Ovary (tissue), 10 donors: ENCODE measurements at places on chromosomes 6 and 20.

GRCh38 chr20:62603907-62604785 is 38.2 kb upstream of the SLCO4A1 start:
- DNase-seq, result no peak

DNA sequence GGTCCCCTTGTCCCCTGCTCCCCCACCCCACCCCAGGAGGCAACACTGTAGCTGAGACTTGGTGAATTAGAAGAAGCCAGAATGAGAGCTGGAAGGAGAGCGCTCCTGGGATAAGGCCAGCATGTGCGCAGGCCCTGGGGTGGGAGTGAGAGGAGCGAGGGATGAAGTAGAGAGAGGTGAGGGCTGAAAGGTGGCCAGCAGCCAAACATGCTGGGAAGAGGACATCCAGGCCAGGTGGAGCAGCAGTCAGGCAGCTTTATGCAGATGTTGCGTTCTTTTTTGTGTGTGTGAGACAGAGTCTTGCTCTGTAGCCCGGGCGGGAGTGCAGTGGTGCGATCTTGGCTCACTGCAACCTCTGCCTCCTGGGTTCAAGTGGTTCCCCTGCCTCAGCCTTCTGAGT is 2.2 kb upstream of the BPIFB1 start:
- DNase-seq, result no peak

GRCh38 chr20:316316-317068 is 8.9 kb upstream of the SOX12 start:
- DNase-seq, result no peak

DNA sequence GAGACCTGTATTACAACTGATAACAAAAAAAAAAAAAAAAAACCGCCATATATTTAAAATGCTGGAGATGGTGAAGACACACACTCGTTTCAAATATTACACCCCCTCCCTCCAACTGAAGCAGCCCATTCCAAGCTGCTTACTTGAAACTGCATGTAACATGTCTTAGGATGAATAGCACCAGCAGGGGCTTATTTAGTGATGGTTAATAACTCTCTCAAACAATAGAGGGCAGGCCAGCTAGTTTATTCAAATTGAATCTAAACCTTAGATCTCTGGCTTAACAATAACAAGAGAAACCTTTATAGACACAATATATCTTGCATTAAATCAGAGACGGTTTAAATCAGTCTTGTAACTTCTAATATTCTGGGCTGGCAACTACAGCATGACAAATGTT is 9.3 kb upstream of the JPH2 start:
- no peak for DNase-seq

DNA sequence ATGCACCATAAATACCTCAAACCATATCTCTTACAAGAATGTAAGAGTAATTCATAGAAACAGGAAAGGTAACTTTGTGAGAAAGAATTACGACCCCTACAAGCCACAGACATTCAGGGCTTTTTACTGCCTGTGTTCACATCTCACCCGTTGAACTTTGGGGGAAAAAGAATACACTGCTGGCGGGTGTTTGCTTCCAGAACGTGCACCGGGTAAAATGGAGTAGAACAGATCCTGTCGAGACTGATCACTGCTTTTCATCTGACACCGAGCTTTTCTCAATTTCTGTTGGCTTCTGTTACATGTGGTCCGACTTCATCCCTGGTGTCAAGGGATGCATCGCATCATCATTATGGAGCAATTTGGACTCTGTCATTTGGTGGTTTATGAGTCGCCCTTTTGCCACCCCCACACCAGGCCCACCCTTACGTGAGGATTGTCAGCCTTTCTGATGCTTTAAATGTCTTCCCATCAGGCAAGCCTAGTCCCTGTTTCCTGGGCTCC is 219.2 kb upstream of the ZFP64 start:
- DNase-seq, result no peak

GRCh38 chr6:108170332-108171290 is 4.8 kb downstream of the NR2E1 start:
- no peak for DNase-seq

- no peak for DNase-seq
These were observed 359.3 kb downstream of the TAF4 start for GRCh38 chr20:61706259-61706961.

DNA sequence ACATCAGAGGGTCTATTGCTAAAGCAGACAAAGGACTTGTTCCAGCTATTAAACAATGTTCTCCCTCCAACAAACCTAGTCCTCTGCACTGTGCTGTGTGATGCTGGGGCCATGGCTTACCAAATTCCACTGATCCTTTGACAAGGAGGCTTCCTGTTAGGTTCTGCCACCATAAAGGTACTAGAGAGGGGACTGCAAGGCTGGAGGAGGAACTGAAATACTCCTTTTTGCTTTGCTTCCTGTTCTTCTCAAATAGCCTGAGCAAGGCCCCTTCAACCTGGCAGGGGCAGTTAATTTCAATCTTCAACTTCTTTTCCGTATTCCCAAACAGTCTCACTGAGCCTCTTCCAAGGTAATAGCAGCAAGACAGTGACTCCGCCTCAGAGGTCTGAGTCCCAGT is 286.4 kb upstream of the IRAK1BP1 start:
- no peak for DNase-seq

- peak; percentile 37 for DNase-seq
These were observed 162.2 kb downstream of the LY86 start for GRCh38 chr6:6750594-6751265.

GRCh38 chr20:40844332-40844731 is 155.3 kb upstream of the MAFB start:
- no peak for DNase-seq

DNA sequence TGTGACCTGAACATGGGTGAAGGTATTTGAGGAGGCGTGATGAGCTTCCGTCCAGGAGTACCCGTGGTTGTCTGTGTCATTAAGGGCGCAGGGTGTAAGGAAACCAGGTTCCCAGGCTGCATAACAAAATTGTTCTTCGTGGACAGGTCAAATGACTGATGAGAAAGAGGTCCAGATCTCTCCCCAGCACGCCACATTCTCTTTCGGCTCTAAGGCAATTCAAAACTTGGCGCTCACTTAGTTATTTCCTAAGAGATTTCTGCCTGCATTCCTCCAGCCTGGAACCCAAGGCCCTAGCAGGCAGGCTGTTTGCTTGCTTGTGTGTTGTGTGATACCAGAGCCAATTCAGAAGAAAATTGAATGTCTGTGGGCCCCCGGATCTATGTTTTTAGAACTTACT is 139.9 kb downstream of the AGPAT4 start:
- DNase-seq, result no peak

GRCh38 chr6:11450037-11450436 is 87.5 kb upstream of the TMEM170B start:
- DNase-seq, result no peak

DNA sequence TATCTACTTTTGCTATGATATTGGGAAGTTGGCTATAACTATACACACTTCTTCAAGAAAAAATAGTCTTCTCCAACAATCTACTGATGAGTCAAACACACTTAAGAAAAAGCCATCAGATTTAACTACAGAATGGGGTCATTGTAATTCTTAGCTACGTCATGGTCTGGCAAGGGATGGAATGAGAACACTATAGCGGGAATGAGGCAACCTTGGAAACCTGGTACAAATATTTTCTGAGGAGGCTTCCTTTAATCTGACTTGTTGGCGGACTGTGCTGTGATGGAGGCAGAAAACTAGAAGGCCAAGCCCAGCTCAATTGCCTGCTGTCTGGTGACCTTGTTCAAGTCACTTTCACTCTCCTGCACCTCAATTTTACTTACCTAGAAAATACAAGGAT is 586.8 kb upstream of the JAG1 start:
- no peak for DNase-seq

DNA sequence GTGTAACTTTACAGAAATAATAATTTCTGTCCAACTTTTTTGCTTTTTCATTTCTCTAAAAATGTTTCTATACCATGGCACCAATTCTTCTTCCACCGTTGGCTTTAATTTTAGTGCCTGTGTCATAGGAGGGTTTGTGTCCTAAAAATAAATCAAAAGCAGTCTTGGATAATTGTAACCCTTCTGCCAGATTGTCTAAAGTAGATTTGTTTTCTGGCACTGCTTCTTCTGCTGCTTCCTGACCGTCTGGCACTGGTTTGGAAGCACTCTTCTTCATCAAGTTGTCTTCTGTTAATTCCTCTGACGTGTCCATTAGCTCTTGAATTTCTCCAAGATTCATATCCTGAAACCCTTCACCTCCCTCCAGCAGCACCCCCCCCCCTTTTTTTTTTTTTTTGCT is 33.1 kb downstream of the SCAF8 start:
- DNase-seq, result no peak

DNA sequence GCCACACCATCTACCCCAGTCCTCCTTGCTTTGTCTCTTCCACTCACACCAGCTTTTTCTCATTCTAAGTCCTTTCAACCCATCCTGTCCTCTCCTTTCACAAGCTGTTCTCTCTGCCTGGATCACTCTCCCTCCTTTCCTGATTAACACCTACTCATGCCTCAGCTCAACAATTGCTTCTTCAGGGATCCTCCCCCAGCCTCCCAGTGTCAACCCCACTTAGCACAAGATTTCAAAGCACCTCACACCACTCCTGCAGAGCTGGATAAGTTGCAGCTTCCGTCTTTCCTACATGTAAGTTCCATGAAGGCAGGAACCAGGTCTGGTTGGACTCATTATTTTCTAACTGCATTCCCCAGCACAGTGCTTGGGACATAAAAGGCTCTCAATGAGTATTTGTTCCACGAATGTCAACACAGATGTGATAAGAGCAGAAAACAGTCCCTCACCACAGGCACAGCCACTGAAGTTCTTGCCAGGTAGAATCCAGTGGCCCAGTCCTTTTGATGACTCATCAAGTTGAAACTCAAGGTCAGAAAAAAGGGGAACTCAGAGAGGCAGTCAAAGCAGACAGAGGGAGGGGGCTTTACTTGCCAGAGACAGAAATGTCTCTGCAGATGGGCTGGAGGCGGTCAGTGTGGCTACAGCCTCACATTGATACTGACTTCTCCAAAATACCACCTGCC is 193.4 kb upstream of the PRDM1 start:
- no peak for DNase-seq

- no peak for DNase-seq
These were observed 169.5 kb downstream of the TFAP2C start for GRCh38 chr20:56798634-56799033.
